ENCODE measurements at places on chromosomes 5 and 9.
A peak's percentile ranks its signal among the peaks of the same experiment; 100 is the strongest.

DNA sequence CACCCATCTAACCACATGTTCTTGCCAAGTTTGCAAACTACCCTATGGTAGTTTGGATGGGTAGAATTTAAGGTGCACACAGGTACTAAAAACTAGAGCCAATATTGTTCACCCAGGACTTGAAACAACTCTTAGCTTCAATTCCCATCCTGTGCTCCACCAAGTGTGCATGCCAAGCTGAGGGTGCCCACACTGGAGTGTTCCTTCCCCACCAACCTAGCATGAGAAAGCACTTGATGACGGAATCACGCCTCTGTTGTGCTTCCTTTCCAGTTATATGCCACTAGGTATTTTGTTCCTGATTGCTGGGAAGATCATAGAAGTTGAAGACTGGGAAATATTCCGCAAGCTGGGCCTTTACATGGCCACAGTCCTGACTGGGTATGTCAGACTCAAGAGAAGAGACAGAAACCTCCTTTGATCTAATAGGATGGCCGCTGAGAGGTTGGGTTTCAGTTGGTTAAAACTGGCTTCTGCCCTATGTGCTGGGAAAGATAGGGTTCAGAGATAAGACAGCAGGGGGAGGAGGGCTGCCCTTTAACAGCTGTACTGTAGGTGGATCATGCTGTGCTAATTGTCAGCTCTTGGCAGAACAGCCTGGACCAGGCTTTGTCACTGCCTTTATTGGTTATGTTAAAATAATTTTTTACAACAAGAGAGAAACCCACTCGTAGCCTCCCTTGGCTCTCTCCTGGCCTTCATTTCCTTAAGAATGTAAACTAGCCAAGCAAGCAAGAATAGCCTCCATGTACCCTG lies 83.5 kb downstream of the SLC1A1 start:
- no peak for DNase-seq

DNA sequence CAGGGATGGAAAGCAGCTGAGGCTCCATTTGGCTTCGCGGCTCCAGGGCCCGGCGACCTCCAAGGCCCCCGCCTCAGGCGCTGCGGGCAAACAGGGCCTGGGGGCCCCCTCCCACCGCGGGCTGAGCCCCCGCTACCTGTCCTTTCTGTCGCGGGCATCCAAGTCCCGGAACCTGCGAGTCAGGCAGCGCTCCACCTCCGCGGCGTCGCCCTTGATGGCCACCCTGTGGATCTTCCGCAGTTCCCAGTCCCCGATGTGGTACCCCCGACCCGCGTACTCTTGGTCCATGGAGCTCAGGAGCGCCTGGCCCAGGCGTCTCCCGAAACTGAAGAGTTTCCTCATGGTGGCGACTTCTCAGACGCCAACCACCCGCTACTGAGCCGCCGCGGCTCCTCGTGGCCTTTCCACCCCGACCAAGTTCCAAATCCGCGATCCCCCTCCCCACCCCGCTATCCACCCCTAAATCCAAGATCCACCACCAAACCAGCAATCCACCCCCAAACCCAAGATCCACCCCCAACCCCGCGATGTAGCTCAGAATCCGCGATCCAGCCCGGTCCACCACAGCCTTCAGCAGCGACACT lies 86.5 kb upstream of the CCDC180 start:
- DNase-seq: peak; percentile 61

- no peak for DNase-seq
Measured at GRCh38 chr5:56829137-56829908, 14.0 kb downstream of the MAP3K1 start.

DNA sequence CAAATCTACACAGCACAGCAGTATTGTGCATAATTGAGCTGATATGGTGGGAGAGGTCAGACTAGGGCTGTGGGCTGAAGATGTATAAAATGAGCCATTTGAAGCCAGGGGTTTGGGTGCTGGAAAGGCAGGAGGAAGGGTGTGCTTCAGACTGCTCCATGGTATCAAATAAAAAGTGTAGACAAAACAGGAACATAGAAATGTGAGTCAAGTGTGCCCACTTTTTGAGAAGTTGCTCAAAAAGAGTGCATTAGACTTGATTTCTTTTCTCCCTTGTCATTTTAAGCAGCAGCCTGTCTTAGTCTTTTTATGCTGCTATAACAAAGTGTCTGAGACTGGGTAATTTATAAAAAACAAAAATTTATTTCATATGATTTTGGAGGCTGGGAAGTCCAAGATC lies 55.8 kb upstream of the ZFAND5 start:
- no peak for DNase-seq

- DNase-seq: no peak
Measured at GRCh38 chr9:135561391-135562234, at the start of gene PAEP. Gene PAEP, plus strand, starts transcription at chr9:135561756.
